BJ (cell line): ENCODE measurements at places on chromosomes 2 and 18. TPM values are rescaled to one million over a fixed set of nuclear protein-coding genes. Genes with fewer than 3 reads are reported as not detected.

- DNase-seq = no peak
Observed at GRCh38 chr2:43758739-43759138, 15.1 kb upstream of the DYNC2LI1 start.

DNA sequence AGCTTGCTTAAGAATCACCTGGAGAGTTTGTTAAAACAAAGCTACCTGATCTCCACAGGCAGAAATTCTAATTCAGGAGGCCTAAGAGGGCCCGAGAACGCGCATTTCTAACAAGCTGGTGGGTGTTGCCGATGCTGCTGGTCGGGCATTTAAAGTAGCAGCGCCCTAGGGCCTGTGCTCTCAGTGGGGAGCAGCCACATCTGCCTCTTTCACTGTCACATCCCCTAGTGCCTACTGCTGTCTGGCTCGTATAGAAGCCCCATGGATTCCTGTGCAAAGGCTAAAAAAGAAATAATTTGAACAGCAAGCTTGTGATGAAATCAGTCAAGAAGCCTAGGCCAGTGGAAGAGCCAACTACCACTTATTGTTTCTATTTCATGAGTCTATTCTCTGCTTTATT is 126.7 kb upstream of the SMIM21 start:
- no peak for DNase-seq

- no peak for DNase-seq
Observed at GRCh38 chr2:137525132-137525531, 439.1 kb upstream of the HNMT start.

- DNase-seq = no peak
Observed at GRCh38 chr2:100422320-100423055, 5.0 kb upstream of the CHST10 start.

- DNase-seq = no peak
Observed at GRCh38 chr2:36399050-36399449, 43.5 kb downstream of the CRIM1 start.

GRCh38 chr2:237066396-237066795 is 19.3 kb upstream of the COPS8 start:
- no peak for DNase-seq

GRCh38 chr18:36572135-36572856 is 256.5 kb downstream of the TPGS2 start:
- DNase-seq = no peak

DNA sequence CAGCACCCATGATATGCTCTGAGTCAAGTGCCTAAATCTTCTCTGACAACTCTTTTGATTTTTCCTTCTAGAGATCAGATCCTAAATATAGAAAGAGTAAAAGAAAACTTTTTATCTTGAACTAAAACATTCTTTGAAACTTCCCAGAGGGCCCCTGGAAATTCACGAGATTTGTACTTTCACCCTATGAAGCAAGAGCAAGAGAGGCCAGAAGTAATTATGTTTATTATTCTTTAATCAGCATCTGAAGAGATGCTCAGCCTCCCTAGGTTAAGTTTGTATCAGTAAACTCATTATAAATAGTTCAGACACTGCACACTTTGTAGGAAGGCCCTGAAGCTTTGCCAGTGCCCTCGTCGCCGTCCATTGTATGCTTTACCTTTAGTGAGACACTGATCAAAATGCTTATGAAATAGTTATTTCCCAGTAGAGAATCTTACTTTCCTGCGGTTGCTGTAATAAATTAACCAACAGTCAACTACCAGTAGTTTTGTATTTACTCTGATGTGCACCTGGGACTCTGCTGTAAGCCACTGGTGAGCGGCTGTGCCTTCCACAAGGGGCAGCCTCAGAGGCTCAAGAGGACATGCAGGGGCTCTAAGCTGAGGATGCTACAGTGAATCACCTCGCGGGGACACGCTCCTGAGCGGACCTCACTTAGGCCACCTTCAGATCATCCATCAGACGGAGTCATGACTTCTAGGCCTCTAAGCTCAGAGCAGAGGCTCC is 71.9 kb downstream of the BIN1 start:
- no peak for DNase-seq

- DNase-seq = no peak
Observed at GRCh38 chr2:127305990-127306585, 12.1 kb upstream of the ERCC3 start.

DNA sequence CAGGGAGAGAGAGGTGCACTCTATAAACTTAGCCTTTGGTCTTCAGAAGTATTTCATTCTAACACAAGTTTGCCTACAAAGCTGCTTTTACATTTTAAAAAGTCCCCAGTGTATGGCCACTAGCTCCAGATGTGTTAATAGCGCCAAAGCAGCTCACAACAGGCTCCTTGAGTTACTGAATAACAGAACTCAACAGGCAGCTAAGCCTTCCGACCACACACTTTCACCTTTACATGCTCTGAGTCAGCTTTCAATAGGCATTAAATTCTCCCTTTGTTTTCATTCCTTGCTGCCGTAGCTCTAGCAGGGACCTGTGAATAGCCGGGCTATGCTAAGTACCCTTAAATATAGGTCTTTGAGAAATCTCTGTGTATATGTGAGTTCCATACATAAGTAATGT is 262.8 kb upstream of the PARD3B start:
- no peak for DNase-seq

- DNase-seq = peak; percentile 51
Observed at GRCh38 chr2:47344890-47345589, 57.9 kb upstream of the MSH2 start.

GRCh38 chr2:190657474-190658255 is 8.8 kb downstream of the NAB1 start:
- no peak for DNase-seq

GRCh38 chr2:168137510-168138180 is 109.8 kb downstream of the STK39 start:
- DNase-seq = no peak

GRCh38 chr2:236143811-236144210 is 24.4 kb downstream of the GBX2 start:
- no peak for DNase-seq

DNA sequence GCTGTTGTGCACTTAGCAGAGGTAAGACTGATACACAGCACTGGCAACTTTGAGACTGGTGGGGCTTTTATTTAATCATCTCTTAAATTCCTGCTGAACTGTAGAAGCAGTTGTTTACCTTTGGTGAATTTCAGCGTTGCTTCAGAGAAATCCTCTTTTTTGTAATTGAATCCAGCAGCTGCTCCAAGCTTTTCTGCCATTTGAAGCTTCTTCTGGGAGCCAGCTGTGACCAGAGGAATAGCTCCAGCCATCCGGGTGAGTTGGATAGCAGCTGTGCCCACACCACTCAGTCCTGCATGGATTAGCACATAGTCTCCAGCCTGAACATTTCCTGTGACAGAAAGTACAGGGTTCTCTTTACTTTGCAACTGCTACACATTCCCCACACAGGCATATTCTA is 3.9 kb downstream of the TP53I3 start:
- no peak for DNase-seq

- no peak for DNase-seq
Observed at GRCh38 chr2:100822587-100823248, 2.8 kb downstream of the NPAS2 start.

DNA sequence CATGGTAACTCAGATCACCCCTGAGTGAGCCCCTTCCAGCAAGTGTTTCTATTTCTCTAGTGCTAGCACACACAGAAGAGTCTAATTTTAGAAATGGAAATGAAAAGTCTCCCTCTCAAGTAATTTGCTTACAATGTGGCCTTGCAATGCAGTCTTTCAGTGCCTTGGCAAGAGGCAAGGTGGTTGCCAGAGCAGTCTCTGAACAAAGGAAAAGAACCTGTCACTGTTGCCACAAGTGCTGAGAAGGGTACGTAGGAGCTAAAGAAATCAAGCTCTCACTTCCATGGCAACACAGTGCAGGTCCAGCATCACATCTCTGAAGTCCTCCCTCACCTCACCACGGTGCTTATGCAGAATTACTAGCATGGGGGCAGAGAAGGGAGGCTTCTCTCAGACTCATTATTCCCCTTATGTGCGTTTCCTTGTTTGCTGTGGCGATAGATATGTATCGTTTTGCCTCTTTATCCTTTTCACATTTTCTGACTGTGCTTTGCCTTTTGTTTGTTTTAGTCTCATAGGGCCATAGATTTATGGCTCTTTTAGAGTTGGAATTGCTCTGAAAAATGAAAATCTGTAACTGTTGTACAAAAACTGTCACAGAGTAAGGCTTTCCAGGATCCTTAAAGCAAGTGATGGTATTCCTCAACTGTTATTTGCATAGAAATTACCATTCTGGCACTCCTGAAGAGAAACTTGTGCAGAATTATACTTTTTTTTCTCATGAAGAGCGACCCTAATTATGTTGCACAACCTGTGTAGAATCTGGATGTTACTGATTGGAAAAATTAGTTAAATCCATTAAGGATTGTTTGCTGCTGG is 164.8 kb downstream of the CCDC85A start:
- no peak for DNase-seq

DNA sequence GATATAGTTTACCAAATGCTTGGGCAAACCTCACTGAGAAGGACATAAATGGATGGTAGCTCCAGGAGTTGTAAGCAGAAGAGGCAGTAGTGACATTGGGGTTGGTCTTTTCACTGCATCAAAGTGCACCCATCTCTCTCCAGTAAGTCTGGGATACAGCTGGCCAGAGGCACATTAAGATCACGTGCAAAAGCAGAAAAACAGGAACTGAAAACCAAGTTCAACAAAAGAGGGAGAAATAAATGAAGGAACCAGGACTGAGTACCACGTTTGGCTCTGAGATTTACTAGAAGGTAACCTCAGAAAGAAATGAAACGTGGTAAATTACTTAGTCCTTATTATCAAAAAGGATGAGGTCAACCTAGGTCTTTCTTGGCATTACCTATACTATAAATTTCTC is 259.2 kb downstream of the OSR1 start:
- DNase-seq = no peak

- DNase-seq = no peak
Observed at GRCh38 chr2:55384786-55385185, 34.9 kb downstream of the CCDC88A start.

DNA sequence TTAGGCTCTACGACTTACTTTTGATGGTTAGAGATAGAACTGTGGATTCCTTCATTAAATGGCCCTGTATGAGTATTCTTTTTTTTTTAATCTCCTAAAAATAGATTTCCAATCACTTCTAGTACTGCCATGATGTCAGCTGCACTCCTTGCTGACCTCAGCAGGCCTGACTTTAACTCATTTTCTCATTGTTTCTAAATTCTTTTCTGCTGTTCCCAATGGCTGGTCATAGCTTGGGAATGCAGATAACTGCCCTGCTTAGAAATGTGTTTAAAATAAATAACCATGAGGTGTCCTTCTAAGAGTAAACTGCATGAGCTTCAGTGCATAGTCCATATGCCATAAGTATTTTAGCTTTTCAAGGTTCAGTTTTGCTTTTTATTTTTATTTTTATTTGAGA is 15.7 kb downstream of the CCDC85A start:
- DNase-seq = peak; percentile 54

DNA sequence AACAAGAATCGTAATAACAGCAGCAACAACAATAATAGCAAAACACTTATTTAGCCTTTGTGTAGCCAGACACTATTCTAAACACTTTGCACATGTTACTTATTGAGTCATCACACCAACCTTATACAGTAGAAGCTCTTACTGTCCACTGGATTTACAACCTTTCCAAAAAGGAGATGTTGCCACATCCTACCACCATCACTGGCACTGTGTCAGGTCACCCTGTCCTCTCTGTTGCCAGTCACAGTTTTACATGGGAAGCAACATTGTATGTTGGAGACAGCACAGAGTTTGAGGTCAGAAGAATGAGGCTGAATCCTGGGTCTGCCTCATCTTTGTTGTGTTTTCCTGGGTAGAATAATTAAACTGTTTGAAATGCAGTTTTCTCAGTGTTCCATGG is 201.4 kb upstream of the EPAS1 start:
- no peak for DNase-seq

- DNase-seq = no peak
Observed at GRCh38 chr2:230778350-230779063, 65.9 kb downstream of the CAB39 start.

DNA sequence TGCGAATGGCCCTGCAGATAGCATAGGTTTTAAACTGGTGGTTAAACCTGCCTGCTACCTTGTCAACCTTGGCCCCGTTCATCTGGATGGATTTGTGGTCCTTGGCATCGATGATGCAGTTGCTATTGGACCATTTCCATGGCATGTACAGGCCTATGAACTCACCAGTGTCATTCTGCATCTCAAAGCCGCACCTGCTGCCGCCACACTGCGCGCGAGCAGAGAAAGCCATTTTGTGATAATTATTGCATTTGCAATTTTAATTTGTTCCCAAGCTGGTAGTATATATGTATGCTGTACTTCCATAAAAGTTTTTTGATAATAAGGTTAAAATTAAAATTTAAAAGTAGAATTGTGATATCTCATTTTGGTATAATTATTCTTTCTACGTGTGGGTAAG is 94.8 kb upstream of the UXS1 start:
- no peak for DNase-seq

- DNase-seq = no peak
Observed at GRCh38 chr2:43831543-43832294, 6.9 kb downstream of the ABCG5 start.

DNA sequence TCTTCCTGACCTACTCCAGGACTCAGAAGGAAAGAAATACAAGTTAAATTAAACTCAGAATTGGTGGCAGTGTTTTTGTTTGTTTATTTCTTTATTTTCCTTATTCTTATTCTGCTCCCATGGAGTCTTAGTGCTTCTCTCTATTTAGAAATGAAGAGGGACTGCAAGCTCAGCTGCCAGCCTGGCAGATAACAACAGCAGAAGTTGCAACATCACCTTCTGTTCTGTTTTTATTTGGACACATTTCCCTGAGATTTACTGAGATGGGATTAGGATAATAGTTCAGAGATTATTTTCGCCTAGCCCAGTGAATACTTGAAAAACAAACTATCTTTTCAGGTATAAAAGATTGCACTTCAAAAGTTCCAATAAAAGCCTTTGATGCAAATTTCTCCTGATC is 70.4 kb upstream of the DTNA start:
- no peak for DNase-seq

DNA sequence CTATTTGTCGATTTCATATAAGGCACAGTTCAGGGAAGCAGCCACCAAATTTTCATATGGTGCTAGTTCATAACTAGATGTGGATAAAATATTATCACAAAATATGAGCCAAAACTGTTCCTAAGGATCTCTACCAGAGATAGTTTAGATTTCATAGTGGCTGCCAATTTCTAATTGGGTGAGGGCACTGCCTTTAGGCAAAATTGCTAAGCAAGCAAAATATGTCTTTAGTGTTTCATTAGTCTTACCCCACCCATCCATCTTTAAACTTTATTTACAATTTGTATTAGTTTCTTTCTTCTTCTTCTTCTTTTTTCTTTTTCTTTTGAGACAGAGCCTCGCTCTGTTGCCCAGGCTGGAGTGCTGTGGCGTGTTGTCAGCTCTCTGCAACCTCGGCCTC is 77.1 kb upstream of the SLC4A10 start:
- DNase-seq = no peak

The OBSL1 gene
- polyA plus RNA-seq = 47.2 and 75.9 TPM in 2 replicates

The SKOR2 gene
- polyA plus RNA-seq = not detected in 2 replicates

The CDKL4 gene
- polyA plus RNA-seq = not detected in 2 replicates

The OTX1 gene
- not detected in 2 replicates for polyA plus RNA-seq

The CABYR gene
- polyA plus RNA-seq = 11.7 and 12.9 TPM in 2 replicates

The TACR1 gene
- polyA plus RNA-seq = 0.04 and 0.07 TPM in 2 replicates

The TMEM247 gene
- not detected in 2 replicates for polyA plus RNA-seq

The MYO7B gene
- polyA plus RNA-seq = 0.07 and 0.36 TPM in 2 replicates

The TMEM198 gene
- 2.5 and 4.0 TPM in 2 replicates for polyA plus RNA-seq

The GALNT14 gene
- 1.9 and 3.5 TPM in 2 replicates for polyA plus RNA-seq

The TTL gene
- 11.1 and 19.0 TPM in 2 replicates for polyA plus RNA-seq

The ADRA2B gene
- polyA plus RNA-seq = not detected in 2 replicates

The HADHA gene
- 111 and 136 TPM in 2 replicates for polyA plus RNA-seq

The SNTG2 gene
- 0.31 and 0.43 TPM in 2 replicates for polyA plus RNA-seq

The UGT1A5 gene
- polyA plus RNA-seq = not detected in 2 replicates
